Activated CD4-positive, alpha-beta T cell treated with anti-CD3 and anti-CD28 coated beads, Interleukin-2, amount 50 U/mL, for 4 hours (primary cell): ENCODE measurements at places on chromosomes 4 and X.

DNA sequence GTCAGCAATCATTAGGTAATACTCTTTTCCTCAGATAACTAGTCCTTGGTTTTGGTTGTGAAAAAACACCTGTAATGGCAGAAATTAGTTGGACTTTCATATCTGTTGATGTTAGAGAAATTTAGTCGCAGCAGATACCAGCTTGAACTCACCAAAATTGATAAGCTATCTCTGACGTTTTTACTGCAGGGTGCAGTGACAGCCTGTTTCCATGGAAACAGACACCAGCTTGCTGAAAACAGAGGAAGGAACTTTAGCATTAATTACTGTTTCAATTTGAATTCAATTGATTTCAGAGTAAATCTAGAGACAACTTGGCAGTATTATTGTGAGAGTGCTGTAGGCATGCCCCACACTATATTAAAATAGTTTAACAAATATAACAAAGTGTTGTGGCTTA is 246.5 kb downstream of the PPP1R2C start:
- DNase-seq, result no peak

GRCh38 chr4:95644417-95644816 is 95.6 kb upstream of the UNC5C start:
- no peak for DNase-seq

DNA sequence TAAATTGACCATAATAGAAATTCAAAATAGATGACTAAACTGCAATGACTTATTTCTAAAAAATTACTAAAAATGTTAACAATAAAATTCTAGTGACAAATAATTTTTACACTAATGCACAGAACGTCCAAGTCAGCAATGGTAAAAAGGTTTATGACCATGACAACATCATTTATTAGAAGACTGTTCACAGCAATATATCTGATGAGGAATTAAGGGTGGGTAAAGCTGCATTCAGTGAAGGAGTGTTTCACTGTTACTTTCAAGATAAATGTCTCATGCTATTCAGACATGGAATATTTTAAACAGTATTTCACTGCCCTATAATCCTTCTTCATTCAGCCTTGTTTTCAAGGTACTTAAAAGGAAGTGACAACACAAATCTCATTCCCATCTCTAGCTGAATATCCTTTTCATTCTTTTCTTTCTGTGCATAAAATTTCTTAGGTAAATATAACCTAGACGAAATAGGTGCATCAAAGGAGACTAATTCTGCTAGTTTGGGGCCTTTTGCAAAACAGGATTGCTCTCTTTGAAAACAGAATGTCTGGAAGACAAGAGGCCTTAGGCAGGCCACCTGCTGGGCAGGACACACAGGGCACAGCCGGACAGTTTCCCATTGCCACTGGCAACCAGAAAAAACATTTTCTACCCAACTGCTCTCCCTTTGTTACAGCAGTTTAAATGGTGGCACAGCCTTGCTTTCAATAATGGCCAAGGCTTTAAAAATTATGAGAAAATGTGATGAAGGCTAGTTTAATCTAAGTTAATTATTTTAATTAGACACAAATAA is 600.3 kb downstream of the SPRY1 start:
- DNase-seq, result no peak

DNA sequence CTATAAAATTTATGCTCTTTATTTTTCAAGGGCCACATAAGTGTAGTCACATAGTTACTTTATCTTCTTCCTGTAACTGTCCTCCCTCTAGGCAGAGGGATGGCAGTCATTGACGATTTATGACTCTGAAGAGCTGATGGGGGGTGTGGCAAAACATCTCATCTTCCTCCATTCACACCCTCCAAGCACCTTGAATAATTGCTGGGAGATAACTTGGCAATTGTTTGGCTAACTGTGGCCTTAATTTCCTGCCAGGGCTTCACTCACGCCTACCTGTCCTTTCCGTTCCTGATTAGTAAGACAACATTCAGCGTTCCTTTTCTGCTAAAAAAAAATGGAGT is 329.2 kb downstream of the ARHGAP10 start:
- no peak for DNase-seq

DNA sequence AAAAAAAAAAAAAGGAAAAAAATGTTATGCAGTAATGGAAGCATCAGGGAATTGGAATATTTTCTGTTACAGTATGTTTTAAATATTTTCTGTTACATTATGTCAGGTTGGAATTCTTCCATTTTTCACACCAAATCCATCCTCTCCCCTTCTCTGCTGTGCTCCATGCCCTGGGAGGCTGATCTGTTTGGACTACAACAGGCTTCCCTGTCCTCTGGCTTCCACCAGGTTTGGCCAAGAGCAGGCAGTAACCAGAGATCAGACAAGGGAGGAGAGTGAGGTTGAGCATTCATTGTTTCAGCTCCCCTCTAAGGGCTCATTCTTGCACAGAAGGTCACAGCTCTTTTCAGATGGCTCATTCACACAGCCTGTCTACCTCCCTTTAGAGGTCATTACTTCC is 11.7 kb upstream of the TMEM184C start:
- DNase-seq, result no peak

- DNase-seq, result no peak
These were observed 82.2 kb downstream of the KLF8 start for GRCh38 chrX:56314334-56314733.

DNA sequence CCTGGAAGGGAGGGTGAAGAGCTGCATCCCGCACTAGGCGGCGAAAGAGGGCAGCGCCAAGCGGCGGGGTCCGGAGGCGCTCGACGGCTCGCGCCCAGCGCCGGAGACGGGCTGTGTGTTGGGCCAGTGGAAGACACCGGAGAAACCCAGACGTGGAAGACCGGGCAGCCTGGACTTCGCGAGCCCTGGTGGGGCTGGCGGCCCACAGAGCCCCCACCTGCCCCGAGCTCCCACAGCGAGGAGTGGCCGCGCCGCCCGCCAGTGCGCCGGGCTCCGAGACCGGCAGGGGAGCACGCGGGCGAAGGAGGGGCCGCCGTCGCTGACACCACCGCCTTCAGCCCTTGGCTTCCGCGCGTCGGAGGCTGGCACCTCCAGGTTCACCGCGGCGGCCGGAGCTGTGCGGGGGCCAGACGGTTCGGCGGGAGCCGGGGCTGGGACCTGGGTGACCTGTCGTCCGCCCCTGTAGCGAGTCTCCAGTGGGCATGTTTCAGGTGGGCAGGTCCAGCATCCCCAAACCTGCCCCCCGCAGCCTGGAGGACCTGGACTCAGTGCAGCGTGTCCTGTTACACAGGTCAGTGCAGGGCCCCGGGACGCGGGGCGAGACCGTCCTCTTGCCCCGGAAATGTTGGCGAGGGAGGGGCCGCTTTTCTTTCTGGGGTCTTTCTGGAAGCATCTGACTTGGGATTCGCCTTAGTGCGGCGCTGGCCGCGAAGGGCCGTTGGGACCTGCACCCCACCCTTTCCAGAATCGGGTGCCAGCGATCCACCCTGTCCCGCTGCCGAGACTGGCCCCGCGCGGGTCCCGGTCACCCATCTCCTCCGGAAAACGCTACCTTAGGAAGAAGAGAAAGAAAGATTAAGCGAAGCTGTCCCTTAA is 9.6 kb upstream of the INTU start:
- no peak for DNase-seq

DNA sequence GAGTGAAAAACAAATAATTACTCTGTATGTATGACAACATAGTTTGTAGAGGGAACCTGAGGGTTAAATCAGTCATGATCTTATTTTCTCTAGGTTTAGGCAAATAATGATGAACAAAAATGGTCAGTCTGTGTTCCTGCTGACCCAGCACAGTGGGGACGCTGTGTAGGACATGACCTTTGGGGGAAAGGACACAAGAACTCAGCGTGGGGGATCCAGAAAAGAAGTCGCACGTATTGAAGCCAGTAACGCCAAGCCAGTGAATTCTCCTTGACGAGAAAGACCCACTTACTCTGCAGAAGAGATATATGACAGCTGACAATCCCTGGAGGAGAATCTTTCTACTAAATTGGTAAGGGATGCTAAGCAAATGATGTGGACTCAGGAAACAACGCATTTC is 36.6 kb downstream of the HELT start:
- DNase-seq, result no peak

GRCh38 chr4:118226311-118227010 is 126.3 kb downstream of the PRSS12 start:
- no peak for DNase-seq

DNA sequence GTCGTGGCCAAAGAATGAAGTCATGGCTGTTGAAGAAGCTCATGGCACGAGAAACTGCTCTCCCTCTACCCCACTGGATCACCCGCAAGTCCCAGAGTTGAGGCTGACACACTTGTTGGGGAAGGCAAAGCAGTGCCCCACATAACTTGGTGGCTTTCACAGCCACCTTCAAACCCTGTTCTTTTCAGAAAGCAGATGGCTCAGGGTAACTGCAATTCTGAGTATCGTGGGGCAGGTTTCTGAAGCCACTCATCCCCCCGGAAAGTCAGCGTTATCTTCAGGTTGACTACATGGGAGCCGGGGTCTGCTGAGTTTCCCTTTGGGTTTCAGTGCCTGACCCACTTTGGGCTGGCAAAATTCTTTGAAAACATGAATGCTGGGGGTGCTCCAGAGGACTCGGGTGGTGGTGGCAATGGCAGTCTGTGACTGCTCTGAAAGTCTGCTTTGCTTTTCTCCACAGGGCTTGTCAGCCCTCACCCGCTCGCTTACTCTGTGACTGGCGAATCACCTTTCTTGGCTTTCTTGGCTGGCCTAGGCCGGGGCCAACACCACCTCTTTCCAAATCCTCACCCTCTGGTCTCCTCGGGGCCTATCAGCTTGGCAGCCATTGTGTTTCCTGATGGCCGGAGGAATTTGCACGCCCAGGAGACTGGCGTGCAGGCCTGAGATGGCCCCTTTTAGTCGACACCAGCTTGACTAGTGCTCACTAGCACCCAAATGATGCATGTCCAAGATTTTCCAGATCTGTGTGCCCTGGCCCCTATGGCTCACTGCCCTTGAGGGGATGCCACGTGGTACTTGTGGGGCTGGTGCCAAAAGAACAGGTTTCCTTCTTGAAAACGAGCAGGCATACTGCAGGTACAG is 7.3 kb downstream of the PPP1R3F start:
- DNase-seq, result no peak

GRCh38 chr4:186775902-186776301 is 52.2 kb upstream of the FAT1 start:
- DNase-seq, result no peak

- no peak for DNase-seq
These were observed 104.6 kb downstream of the TNIP2 start for GRCh38 chr4:2651546-2651945.

GRCh38 chr4:845836-846251 is 19.9 kb upstream of the CPLX1 start:
- DNase-seq, result no peak

- no peak for DNase-seq
These were observed 8.9 kb upstream of the RGS12 start for GRCh38 chr4:3283916-3284315.

DNA sequence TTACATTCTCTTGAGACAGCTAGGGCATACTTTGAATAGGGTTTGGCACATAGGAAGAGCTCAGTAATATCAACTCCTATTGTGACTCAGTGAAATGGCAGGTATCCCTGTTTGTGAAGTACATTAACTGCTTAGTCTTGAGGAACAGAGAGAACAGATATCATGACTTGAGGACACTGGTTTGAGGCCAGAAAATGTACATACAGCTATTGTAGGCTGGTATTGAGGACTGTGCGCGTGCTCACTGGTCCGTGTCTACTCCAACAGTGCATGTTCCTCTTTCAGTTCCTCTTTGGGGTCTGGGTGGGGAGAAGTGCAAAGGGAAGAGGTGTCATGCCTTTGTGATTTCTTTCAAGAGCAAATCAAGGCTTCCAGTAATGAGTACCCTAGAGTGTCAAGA is 34.6 kb upstream of the TBC1D9 start:
- DNase-seq, result no peak

DNA sequence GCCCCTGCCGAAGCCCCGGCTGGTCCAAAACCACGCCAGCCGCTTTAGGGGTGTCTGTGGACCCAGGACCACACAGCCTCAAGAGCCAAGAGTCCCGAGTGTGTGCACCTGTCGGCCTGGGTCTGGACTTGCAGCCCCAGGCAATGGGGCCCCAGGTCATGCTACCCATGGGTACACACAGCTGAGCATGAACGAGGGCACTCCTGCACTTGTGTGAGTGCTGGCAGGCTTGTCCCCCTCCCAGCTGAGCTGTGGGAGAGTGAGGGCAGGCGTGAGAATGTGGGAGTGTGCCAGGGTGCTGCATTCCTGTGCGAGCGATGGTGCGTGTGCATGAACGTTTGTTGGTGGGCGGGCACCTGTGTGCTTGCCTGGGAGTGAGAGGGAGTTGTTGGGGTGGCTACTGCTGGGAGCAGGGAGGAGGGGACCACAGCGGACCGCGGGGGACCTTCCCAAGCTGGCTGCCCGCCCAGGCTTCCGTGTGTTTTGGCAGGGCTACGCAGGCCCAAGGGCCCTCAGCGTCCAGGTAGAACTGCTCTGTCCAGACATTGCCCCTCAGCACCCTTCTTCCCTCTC is 30.8 kb downstream of the BLOC1S4 start:
- DNase-seq, result no peak

GRCh38 chr4:101019313-101019712 is 328.0 kb downstream of the PPP3CA start:
- DNase-seq, result no peak

DNA sequence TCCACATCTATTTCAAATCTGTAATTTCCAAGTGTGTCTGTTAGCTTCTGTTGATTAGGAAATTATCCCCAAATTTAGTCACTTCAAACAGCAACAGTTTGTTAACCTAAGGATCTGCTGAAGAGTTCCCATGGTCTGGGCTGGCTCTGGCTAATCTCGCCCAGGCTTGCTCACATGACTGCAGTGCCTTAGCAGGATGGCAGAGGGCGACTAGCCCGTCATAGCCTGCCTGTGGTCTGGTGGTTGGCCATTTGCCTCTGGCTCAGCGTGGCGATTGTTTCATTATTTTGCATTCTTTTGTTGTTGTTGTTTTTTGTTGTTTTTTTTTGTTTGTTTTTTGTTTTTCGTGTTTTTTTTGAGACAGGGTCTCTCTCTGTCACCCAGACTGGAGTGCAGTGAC is 264.0 kb downstream of the TRIML1 start:
- no peak for DNase-seq

DNA sequence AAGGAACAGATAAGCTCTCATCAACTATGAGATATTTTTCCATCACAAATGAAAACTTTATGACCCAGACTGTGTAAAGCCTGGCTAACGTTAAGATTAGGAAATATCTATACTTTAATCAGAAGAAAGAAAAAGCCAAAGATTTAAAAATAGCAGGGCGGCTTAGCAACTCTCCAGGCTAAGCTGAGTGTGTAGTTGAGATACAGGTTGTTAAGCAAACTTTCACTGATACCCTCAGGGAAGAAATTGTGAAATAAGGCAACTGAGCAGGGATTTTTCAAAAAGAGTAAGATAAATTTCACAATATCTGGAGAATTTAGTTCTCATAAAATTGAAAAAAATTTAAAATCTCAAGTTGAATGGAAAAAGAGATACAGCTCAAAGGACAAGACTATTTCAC is 382.0 kb downstream of the RAPGEF2 start:
- DNase-seq, result no peak

DNA sequence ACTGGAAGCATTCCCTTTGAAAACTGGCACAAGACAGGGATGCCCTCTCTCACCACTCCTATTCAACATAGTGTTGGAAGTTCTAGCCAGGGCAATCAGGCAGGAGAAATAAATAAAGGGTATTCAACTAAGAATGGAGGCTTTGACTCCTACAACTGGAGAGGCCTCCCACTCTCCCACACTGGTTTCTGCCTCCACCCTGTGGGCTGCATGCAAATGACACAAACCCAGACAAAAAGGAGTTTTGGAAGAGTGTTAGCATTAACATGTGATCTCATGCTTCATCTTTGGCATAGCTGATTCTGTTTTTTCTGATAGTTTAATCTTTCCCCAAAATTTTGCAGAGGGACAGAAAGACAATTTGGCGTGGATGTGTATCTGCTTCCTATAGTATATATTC is 80.8 kb upstream of the IQCM start:
- DNase-seq, result no peak
